ENCODE measurements at places on chromosomes 1 and 21. TPM values are rescaled to one million over a fixed set of nuclear protein-coding genes. Genes with fewer than 3 reads are reported as not detected.

The AKR7A3 gene
- 209 TPM for polyA plus RNA-seq

The RASAL2 gene
- polyA plus RNA-seq = 2.5 TPM

The CD244 gene
- 0.07 TPM for polyA plus RNA-seq

The RIIAD1 gene
- polyA plus RNA-seq = 7.5 TPM

The SGIP1 gene
- polyA plus RNA-seq = 1.8 TPM

The C1orf141 gene
- polyA plus RNA-seq = 0.14 TPM

The KCNT2 gene
- polyA plus RNA-seq = 0.23 TPM

The HAO2 gene
- polyA plus RNA-seq = not detected

The XPR1 gene
- 7.5 TPM for polyA plus RNA-seq

The GJB4 gene
- polyA plus RNA-seq = not detected

The LMX1A gene
- not detected for polyA plus RNA-seq

The CFH gene
- 3.3 TPM for polyA plus RNA-seq

The ZMYND12 gene
- polyA plus RNA-seq = 1.7 TPM

The ATP1A2 gene
- 1.6 TPM for polyA plus RNA-seq

The CLDN14 gene
- polyA plus RNA-seq = 3.3 TPM

The FLG2 gene
- polyA plus RNA-seq = not detected

The CALML6 gene
- 3.6 TPM for polyA plus RNA-seq

The DPT gene
- 13.4 TPM for polyA plus RNA-seq

The FAM163A gene
- 0.28 TPM for polyA plus RNA-seq

The SPSB1 gene
- polyA plus RNA-seq = 11.9 TPM

The SF3B4 gene
- 15.7 TPM for polyA plus RNA-seq

The KCNK1 gene
- 7.5 TPM for polyA plus RNA-seq

The BMP8B gene
- 3.0 TPM for polyA plus RNA-seq

The OLIG2 gene
- polyA plus RNA-seq = not detected

The CLCA4 gene
- polyA plus RNA-seq = 0.07 TPM

The RIPK4 gene
- polyA plus RNA-seq = 16.6 TPM

The GADD45A gene
- polyA plus RNA-seq = 16.1 TPM

The BNIPL gene
- 0.34 TPM for polyA plus RNA-seq

The RAB42 gene
- 0.72 TPM for polyA plus RNA-seq

The CYP4X1 gene
- polyA plus RNA-seq = 1.1 TPM

The KRTAP7-1 gene
- not detected for polyA plus RNA-seq

The DENND2C gene
- polyA plus RNA-seq = 2.6 TPM

The OR2T2 gene
- not detected for polyA plus RNA-seq

The CRYAA gene
- polyA plus RNA-seq = not detected

The UBL4B gene
- polyA plus RNA-seq = not detected

The C1orf74 gene
- polyA plus RNA-seq = 0.80 TPM

The TAS1R1 gene
- not detected for polyA plus RNA-seq
